ENCODE measurements at places on chromosomes 4 and X.

GRCh38 chr4:25703731-25704388 lies 48.2 kb downstream of the SLC34A2 start:
- no peak for DNase-seq

GRCh38 chrX:118807151-118808017 lies 16.2 kb upstream of the ZCCHC12 start:
- DNase-seq: peak; percentile 26

GRCh38 chrX:31154946-31155345 lies 83.1 kb upstream of the FTHL17 start:
- DNase-seq: no peak

DNA sequence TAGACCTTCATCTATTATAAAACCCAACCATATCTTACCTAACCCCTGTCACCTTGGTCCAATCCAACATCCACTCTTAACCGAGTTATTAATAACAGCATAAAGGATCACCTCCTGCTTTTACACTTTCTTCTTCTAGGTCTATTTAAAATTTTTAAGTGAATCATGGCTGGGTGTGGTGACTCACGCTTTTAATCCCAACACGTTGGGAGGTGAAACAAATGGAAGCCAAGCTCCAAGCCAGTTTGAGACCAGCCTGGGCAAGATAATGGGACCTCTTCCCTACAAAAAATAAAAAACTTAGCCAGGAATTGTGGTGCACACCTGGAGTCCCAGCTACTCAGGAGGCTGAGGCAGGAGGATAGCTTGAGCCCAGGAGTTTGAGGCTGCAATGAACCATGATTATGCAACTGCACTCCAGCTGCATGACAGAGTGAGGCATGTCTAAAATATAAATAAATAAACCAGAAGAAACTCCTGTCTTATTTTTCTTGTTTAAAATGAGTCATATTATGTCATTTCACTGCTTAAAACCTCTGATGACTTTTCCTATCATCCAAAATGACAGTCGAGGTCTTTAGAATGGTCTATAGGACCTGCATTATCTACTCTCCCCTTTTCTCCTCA lies 188.4 kb downstream of the GASK1B start:
- DNase-seq: no peak

GRCh38 chrX:45735571-45735970 lies 534.9 kb upstream of the DIPK2B start:
- DNase-seq: no peak

GRCh38 chr4:21815651-21816377 lies 132.8 kb downstream of the KCNIP4 start:
- DNase-seq: no peak

DNA sequence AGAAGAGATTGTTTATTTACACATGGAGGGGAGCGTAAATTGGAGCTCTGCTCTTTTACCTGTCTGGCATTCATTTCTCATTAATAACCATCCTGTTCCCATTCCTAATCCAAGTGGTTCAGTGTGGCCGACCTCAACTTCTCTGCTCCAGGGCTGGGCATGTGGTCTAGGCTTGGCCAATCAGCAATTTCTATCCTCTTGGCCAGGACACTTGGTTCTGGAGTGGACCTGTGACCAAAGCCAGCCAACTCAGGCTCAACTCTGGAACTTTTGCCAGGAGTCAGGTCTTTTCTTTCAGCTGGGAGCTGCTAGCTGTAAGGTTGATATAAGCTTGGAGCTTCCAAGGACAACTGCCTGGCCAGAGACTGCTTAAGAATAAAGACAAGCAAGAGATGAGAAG lies 15.6 kb upstream of the RASL11B start:
- DNase-seq: no peak

DNA sequence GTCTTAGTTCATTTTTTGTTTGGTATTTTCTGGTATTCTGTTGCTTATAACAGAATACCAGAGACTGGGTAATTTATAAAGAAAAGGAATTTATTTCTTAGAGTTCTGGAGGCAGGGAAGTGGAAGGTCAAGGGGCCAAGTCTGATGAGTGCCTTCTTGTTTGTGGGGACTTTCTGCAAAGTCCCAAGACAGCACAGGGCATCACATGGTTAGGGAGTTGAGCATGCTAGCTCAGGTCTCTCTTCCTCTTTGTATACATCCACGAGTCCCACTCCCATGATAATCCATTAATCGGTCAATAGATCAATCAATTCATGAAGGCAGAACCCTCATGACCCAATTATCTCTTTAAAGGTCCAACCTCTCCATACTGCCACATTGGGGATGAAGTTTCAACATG lies 31.1 kb downstream of the IL13RA1 start:
- DNase-seq: no peak

- no peak for DNase-seq
These were observed 23.2 kb downstream of the PACRGL start for GRCh38 chr4:20723463-20723862.

- DNase-seq: no peak
These were observed 54.4 kb downstream of the PALLD start for GRCh38 chr4:168551211-168551610.
